ENCODE measurements at places on chromosomes 13 and 19.

- no peak for DNase-seq
These were observed 69.9 kb downstream of the C13orf42 start for GRCh38 chr13:51041126-51041525.

DNA sequence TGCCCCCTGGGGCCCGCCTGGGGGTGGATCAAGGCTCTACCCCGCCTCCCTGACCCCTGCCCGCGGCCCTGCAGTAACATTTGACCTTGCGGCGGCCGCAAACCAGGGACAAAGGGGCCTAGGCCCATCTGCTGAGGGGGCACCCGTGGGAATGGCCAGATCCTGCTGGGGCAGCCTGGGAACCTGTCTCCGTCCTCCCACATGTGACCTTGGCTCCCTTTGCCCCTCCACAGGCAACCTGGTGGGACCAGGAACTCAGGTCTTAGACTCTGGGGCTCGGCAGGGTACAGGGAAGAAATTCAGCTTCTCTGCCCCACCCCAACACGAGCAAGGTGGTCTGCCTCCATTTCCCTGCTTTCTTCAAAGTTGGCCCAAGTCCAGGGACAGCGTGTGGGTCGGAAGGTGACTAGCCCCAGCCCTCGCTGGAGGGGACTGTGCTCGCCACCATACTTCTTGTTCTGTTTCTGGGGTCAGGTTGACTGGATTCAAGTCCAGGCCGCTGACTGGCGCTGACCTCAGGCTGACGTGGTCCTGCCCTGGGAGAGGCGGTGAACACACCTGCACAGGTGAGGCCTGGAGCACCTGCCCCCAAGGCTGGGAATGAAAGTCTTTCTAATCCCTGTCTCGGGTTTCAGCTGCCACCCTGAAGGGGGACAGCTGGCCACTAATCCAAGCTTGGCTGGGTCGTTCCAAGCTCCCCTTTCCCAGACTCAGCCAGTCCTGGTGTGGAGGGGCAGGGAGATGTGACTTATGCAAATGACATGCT is 2.5 kb upstream of the NR2F6 start:
- DNase-seq, result no peak

- DNase-seq, result no peak
These were observed 62.3 kb downstream of the CHST8 start for GRCh38 chr19:33683881-33684537.

DNA sequence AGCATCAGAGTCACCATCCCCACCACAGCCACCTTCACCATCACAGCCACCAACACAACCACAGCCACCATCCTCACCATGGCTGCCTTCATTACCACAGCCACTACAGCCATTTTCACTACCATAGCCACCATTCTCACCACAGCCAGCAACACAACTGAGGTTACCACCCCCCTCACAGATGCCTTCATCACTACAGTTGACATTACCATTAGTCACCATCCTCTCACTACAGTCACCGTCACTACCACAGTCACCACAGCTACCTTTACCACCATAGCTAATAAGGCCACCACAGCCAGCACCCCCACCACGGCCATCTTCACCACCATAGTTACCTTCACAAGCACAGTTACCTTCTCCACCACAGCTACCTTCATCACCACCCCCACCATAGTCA is 269.6 kb downstream of the DNAJC15 start:
- no peak for DNase-seq

GRCh38 chr13:99087954-99088491 is 110.2 kb upstream of the DOCK9 start:
- DNase-seq, result no peak

DNA sequence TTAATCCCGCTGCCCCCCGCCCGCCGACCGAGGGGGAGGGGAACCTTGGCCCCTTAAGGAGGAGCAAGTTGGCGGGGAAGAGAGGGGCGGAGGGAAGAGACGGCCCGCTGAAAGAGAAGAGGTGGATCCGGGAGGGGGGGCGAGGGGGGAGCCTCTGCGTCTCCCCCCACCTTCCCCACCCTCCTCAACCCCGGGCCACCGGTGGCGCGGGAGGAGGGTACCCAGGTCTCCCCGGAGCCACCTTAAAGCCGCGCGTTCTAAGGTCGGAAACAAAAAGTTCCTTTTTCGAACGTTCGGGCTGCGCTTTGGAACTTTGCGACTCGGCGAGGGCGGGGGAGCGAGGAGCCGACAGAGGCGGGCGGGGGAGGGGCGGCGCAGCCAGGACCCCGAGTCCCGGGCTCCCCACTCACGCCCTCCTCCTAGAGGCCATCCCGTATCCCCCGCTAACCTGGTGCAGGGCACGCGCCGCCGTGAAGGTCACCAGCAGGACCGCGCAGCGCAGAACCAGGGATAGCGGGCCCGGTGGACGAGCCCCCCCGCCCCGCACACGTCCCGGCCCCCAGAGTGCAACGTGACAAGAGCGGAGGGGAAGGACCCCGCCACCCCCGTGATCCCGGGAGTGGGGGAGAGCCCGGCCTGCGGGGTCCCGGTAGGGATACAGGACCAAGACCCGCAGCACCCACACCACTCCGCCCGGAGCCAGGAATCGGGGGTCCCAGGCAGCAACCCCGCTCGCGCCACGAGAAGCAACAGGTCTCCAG is 659 bp downstream of the ERF start:
- peak; percentile 78 for DNase-seq
